ENCODE measurements at places on chromosomes 7 and 10.

GRCh38 chr10:90180886-90181691 lies 479.7 kb downstream of the KIF20B start:
- peak; percentile 4 for DNase-seq

DNA sequence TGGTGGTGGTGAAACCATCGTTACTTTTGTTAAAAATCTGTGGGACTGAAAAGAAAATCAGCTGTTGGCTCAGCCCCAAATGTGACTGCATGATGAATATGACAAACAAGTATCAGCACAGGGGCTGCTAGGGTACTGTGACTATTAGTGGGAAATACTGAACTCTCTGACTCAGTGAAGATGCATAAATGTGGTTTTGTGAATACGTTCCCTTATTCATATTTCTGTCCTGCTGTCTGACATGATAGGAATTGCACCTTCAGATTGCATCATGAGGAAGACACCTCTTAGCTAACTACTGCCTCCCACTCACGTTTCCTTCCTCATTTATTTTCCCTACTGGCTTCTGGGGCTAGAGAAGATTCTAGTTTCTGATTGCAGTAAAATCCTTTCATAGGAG lies 1.4 kb downstream of the CLEC5A start:
- DNase-seq, result no peak

GRCh38 chr7:134246761-134247160 lies 70.0 kb downstream of the SLC35B4 start:
- DNase-seq, result no peak

DNA sequence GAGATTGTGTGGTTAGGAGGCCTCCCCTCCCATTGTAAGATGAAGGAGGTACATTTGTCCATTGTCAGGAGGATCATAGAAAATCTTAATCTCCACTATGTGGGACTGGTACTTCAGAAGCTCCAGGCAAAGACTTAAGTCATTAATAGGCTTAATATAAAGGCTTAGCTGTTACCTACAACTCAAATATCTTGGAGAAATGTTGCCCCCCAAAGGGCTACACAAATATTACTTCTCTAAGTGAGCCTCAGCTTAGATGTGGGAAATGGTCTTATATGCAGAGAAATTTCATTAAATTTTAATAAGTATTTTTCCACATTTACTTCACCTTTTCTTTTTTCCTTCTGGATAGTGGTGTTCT lies 27.2 kb downstream of the TAS2R41 start:
- no peak for DNase-seq

GRCh38 chr7:77473229-77474005 lies 57.3 kb upstream of the GSAP start:
- no peak for DNase-seq

DNA sequence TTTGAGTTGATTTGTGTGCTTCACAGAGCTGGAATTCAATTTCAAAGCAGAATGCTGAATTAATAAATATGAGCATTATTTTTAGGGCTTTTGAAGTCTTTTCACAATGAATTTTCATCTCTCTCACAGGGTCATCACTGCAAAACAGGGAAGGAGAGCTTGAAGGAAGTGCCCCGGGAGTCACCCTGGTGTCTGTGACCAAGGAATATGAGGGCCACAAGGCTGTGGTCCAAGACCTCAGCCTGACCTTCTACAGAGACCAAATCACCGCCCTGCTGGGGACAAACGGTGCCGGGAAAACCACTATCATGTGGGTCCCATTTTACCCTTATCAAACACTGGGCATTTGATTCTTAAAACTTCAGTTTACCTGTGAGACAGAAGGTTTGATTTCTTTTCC lies 217.7 kb downstream of the ABCA13 start:
- DNase-seq, result no peak

GRCh38 chr10:70784471-70784870 lies 706 bp downstream of the TBATA start:
- no peak for DNase-seq

GRCh38 chr10:110398419-110399105 lies 93.8 kb upstream of the SMNDC1 start:
- no peak for DNase-seq

GRCh38 chr7:128255271-128255670 lies 14.2 kb downstream of the LEP start:
- no peak for DNase-seq

- no peak for DNase-seq
These were observed 132.6 kb downstream of the RGS10 start for GRCh38 chr10:119409906-119410305.

- no peak for DNase-seq
These were observed 53.5 kb downstream of the EXOC6 start for GRCh38 chr10:92901819-92902251.

DNA sequence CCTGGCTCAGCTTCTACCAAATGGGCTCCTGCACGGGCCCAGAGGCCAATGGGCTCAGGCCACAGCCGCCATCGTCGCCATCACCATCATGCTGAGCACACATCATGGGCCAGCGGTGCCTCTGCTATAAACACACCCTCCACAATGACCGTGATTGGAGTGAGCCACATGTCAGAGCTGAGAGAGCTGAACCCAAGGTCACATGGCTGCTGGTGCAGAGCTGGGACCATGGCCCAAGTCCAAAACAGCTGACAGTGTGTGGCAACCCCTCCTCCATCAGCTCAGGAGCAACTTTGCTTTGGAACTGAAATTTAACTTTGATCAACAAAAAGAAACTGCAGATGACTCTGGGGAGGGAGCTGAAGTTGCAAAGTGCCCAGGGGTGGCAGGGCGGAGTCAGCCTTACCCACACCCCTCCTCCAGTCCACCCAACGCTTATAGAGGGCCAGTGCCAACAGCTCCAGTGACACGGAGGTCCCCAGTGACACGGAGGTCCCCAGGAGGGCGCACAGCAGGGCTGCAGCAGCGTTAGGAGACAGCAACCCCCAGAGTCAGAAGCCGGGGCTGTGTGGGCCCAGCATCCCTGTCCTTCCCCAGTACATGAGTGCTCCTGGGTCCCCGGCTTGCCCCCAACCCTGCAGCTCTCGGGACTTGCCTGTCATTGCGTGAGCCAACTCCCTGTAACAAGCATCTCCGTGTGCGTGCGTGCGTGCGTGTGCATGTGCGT lies 249.6 kb downstream of the ELFN1 start:
- DNase-seq, result no peak

GRCh38 chr10:68955832-68956532 lies at the start of gene DDX21:
DDX21 (plus strand) TSS chr10:68956170; CDS start chr10:68956226, 56 bp downstream.
- peak; percentile 80 for DNase-seq

- no peak for DNase-seq
These were observed 179.3 kb upstream of the NEBL start for GRCh38 chr10:21076381-21076780.

- DNase-seq, result no peak
These were observed 84.4 kb upstream of the NOBOX start for GRCh38 chr7:144487901-144488300.

All from NCI-H1417 (cell line).